ENCODE measurements at places on chromosomes 1 and 21. TPM values are rescaled to one million over a fixed set of nuclear protein-coding genes. Genes with fewer than 3 reads are reported as not detected.

The VCAM1 gene
- total RNA-seq, result 4.6 TPM

The SERPINC1 gene
- total RNA-seq, result not detected

The HSD11B1 gene
- total RNA-seq, result not detected

DNA sequence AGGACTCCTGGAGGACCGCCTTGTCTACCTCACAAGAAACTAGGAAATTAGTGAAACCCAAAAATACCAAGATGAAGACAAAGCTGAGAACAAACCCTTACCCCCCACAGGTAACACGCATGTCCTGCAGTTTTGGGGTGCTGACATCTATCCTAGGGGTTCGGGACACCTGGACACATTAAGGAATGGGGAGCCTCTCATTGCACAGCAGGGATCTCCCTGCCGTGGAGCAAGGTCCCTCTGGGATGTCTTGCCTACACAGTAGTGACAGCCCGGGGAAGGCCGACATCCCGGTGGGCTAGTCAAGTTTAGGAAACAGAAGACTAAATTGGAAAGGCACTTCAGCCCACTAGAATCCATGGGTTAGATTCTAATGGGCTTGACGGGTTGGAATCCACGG is 44.5 kb downstream of the SIM2 start:
- peaks cover 11% of the 10 kb centered on the region for H3K4me1 ChIP-seq
- H3K36me3 ChIP-seq, result no peaks in the 10 kb centered on the region
- H3K27me3 ChIP-seq, result peaks cover 6% of the 10 kb centered on the region
- no peak overlapping the region for H3K4me3 ChIP-seq
- no peak for DNase-seq

GRCh38 chr1:7534061-7534825 is 236.9 kb upstream of the VAMP3 start:
- no peaks in the 10 kb centered on the region for H3K36me3 ChIP-seq
- peaks cover 7% of the 10 kb centered on the region for H3K4me1 ChIP-seq
- H3K27me3 ChIP-seq, result no peaks in the 10 kb centered on the region
- H3K4me3 ChIP-seq, result no peak overlapping the region

GRCh38 chr21:25370311-25370744 is 237.0 kb downstream of the MRPL39 start:
- peak; percentile 99 for DNase-seq
- no peak overlapping the region for H3K4me3 ChIP-seq
- no peaks in the 10 kb centered on the region for H3K27me3 ChIP-seq
- H3K27ac ChIP-seq, result peak overlapping the region; percentile 91
- peaks cover 19% of the 10 kb centered on the region for H3K4me1 ChIP-seq
- H3K36me3 ChIP-seq, result no peaks in the 10 kb centered on the region

DNA sequence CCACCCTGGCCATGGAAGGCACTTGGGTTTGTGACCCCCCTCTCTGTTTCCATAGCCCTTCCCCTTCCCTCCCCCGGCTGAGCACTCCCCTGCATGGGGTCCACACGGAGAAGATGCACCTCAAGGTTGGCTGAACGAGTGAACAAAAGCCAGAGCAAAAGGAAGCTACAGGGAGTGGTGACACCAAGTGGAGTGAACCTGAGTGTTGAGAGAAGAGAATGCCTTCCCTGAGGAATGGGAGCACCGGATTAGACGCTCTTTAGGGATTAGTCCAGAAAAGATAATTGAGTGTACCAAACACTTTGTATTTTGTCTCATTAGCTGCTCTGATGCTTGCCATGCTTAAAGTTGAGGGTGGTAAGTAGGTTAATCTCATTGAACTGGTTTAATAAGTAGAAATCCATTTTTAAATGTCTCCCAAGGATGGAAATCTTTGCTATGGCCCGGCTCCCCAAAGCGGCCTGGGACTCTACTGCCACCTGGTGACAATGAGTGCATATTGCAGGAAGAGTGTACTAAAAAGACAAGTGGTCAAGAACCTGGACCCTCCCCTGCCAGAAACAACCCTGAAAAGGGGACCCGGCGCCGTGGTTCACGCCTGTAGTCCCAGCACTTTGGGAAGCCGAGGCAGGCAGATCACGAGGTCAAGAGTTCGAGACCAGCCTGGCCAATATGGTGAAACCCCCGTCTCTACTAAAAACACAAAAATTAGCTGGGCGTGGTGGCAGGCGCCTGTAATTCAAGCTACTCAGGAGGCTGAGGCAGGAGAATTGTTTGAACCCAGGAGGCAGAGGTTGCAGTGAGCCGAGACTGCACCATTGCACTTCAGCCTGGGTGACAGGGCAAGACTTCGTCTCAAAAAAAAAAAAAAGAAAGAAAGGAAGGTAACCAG is 150.6 kb upstream of the ZC3H12A start:
- no peak overlapping the region for H3K4me3 ChIP-seq
- no peaks in the 10 kb centered on the region for H3K36me3 ChIP-seq
- H3K27me3 ChIP-seq, result no peaks in the 10 kb centered on the region
- H3K4me1 ChIP-seq, result no peaks in the 10 kb centered on the region
- no peak for DNase-seq

GRCh38 chr1:223269006-223269405 is 95.0 kb downstream of the SUSD4 start:
- peaks cover 4% of the 10 kb centered on the region for H3K27me3 ChIP-seq
- no peak overlapping the region for H3K27ac ChIP-seq
- no peak for DNase-seq
- H3K4me3 ChIP-seq, result no peak overlapping the region
- no peaks in the 10 kb centered on the region for H3K36me3 ChIP-seq
- no peaks in the 10 kb centered on the region for H3K4me1 ChIP-seq

DNA sequence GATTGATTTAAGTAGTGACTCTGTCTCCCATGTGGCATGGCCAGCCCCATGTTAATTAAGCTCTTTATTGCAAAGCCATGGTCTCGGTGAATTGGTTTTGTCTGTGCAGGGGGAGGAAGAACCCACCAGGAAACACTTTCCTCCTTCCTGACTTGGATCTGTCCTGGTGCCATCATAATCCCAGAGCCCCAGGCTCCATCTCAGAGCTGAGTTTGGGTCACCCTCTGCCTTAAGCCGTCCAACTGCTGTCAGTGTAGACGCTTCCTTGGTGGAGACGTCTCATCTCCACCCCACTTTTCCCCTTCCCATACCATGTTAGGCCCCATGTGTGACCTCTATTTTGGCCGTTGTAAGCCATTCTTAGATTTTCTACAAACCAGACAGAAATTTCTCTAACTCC is 36.0 kb upstream of the COL6A2 start:
- H3K27ac ChIP-seq, result peak overlapping the region; percentile 99
- peak overlapping the region; percentile 8 for H3K4me3 ChIP-seq
- no peaks in the 10 kb centered on the region for H3K36me3 ChIP-seq
- peaks cover 40% of the 10 kb centered on the region for H3K4me1 ChIP-seq
- no peak for DNase-seq

DNA sequence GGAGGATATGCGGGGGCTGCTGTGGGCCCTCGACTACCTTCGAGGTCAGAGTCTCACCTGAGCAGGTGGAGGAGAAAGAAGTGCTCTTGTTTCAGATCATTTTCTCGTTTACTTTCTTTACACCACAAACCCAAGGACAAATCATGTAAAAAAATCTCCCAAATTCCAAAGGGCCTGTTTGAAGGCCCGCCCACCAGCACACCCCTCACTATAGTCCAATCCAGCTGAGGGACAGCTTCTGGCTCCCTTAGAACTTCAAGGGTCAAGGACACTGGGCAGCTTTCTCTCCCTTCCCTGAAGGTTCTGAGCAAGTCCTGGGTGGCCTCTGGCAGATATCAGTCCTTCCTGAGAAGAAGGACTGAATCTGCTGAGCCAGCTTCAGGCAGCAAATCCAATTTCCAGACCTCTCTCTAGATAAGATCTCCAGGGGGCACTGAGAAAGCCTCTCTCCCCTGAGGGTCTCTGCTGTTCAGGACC is 5.5 kb downstream of the STK40 start:
- no peak overlapping the region for H3K4me3 ChIP-seq
- no peak for DNase-seq
- H3K27ac ChIP-seq, result no peak overlapping the region
- H3K4me1 ChIP-seq, result peaks cover 12% of the 10 kb centered on the region
- no peaks in the 10 kb centered on the region for H3K27me3 ChIP-seq
- H3K36me3 ChIP-seq, result no peaks in the 10 kb centered on the region
